ENCODE measurements at places on chromosomes 5 and 9. TPM values are rescaled to one million over a fixed set of nuclear protein-coding genes. Genes with fewer than 3 reads are reported as not detected.

DNA sequence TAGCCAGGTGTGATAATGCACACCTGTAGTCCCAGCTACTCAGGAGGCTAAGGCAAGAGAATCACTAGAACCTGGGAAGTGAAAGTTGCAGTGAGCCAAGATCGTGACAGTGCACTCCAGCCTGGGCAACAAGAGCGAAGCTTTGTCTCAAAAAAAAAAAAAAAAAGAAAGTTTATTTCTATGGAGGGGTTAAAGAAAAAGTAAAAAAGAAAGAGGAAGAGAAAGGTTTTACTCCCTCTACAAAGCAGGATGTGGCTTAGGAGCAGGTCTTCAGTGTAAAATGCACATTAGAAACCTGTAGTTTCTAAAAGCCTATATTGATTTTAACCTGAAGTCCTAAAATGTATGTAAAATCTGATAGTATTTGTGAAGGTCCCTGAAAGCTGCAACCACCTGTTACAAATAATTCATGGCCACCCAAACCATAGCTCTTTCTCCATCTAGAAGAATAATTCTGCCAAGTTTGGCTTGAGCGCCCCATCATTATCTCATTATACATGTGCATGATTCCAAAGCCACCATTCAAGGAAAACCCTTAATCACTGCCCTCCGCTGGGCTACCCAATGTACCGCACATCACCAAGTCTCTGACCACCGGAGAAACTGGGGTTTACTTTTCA lies 3.4 kb downstream of the FNBP1 start:
- no peak for DNase-seq

DNA sequence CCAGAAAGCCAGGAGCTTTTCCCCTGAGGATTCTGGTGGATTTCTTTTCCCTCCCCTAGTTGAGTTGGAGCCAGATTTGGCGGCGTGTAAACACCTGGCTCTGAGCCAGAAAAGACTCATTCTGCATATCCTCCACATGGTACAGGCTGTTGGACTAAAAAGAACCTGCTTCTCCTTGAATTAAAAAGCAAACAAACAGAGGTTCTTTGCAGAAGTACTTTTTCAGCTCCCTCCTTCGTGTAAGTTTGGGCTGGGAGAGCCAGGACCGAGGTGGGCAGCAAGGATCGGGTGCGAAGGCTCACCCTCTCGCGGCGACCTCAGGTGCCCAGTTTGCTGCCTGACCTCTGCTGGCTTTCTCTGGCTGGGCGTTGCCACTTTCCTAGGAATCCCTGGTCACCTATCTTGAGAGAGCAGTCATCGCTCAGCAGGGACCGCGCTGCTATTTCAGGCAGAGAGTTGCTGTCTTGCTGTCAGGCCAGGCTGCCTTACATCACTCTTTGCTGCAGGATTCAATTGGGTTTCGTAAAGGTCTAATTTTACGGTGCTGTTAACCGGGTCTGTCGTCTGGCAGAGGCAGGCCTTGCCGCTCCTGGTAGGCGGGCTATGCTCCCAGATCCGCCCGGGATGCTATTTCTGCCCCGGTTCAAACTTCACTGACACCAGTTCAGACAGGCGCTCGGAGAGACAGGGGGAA lies 3.2 kb downstream of the PAPPA start:
- peak; percentile 63 for DNase-seq

Gene REEP2
- 4.4 TPM for total RNA-seq

DNA sequence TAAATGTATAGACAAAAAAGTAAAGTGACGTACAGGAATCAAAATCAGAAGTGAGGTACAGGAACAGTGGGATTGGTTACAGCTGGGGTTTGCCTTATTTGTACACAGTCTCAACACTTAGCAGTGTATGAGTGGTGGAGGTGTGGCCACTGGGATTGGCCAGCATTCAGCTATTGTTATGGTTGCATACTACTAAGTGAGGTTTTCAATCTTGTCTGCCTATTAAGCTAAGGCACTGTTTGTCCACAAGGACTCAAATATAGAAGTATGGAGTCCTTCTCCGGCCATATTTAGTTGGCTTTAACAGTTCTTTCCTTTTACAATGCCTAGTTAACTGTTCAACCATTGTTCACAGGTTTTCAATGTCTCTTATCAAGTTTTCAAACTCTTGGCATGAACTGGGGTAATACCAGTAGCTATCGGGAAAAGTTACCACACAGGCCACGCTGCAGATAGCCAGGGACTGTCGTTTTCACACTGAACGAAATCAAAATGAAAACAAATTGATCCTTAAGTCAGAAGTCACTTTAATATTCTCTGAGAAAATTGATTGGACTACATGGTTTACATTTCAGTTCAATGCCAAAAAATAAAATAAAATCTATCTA lies 176.0 kb upstream of the FREM1 start:
- DNase-seq: peak; percentile 70

DNA sequence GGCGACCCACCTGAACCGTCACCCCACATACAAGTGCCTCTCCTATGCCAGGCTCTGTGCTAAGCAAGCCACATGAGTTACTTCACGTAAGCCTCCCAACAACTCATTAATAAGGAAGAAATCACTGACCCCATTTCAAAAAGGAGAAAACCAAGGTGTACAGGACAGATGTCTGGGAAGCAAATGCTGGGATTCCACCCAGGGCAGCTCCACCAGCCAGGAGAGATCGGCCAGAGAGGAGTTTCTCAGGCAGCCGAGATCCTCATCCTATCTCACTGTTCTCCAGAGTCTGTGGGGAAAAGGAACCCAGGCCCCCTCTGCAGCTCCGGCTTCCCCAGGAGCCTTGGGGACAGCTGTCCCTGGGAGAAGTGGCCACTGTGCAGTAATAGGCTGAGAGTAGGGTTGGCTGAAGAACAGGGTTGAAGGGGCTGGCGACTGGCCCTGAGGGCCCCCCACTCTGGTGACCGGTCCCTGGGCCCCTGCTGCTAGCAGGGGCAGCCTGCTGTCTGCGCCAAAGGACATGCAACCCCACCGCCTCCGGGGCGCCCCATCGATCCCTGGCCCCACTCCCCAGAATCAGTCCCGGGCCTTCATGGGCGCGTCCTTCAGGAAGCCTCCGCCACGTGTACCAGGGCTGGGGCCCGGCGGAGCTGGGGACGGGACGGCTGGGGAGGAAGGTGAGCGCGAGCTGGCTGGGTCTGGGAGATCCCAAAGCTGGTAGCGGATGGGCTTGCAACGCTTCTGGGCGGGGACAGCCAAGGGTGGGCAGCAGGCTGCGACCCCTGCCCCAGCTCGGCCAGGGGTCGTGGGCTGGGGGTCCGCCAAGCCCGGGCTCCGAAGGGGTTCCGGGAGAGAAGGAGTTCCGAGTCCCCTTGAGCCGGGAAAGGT lies 44.1 kb upstream of the STXBP1 start:
- DNase-seq: no peak

Gene ANGPTL2
- 24.5 TPM for total RNA-seq

Gene HAVCR2
- total RNA-seq: 0.42 TPM

Gene ENHO
- not detected for total RNA-seq

DNA sequence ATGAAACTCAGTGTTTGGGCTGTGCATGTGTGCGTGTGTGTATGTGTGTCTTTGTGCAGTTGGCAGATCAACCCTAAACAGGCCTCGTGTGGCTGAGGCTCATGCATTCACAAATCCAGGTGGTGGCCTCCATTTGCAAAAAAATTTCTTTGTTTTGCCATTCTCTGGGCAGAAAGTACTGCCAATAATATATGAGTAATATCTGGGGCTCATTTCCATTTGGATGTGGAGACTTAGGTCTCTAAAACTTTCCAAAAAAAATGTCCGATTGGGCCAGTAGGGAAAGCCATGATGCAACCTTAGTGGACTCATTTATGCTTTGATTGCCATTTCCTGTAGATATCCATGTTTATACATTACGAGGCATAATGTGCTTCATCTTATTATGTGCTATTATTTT lies 77.9 kb upstream of the RPS23 start:
- peak; percentile 21 for DNase-seq

DNA sequence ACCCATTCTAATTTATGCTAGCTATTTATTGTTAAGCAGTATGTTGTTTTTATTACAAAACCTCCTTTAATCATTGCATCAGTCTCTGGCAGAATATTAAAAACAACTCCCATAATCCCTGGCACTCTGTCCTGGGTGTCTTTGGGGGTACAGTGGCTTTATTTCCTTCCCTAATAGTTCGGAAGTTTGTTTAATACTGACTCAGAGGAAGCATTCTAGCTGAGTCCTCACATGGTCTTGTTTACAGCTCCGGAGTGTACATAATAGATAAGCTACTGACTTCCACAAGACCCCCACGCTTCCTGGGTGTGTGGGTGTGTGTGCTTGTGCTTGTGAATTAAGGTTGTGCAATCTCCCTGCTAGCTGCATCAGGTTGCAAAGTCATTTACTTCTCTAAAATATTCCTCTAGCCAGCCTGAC lies 149.8 kb upstream of the CDKN2B start:
- peak; percentile 59 for DNase-seq

Gene SLC36A3
- not detected for total RNA-seq

DNA sequence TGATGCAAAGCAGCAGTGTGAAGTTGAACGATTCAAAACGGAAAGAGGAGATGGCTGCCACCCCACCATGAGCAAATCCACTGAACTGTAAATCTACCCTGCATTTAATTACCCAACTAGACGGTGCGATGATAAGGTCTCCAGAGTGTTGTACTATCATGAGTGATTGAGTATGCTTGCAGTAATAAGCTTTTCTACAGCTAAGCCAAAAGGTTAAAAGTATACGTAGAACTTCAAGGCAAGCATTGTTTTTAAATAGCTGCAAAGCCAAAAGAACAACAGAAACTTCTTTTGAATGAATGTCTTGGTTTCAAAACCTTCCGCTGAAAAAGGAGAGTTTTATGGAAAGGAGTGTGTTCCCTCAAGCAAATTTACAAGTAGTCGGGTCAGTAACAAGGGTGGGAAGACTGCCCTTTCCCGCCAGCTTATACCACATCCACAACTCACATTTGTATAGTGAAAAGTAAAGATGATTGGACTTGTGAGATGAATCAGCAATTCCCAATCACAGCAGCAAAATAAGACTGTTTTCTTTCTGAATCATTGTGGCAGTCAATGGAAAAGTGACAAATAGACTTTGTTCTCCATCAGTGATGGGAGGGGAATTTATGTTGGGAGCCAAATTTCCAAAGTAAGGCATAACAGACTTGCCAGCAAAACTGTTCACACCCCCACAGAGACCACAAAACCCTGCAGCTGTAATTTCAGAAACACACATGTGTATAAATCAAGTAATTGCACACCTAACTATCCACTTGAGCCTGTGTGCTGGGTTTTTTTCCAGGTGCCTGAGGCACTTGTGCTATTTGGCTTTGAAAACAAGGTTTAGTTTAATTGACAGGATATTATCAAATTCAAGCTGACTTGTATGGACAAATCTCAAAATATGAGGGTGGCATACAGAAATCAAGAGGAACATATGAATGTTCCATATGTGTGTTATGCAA lies 407.7 kb upstream of the GRAMD2B start:
- peak; percentile 18 for DNase-seq

- DNase-seq: no peak
Measured at GRCh38 chr5:55471468-55471867, 63.3 kb downstream of the PLPP1 start.

DNA sequence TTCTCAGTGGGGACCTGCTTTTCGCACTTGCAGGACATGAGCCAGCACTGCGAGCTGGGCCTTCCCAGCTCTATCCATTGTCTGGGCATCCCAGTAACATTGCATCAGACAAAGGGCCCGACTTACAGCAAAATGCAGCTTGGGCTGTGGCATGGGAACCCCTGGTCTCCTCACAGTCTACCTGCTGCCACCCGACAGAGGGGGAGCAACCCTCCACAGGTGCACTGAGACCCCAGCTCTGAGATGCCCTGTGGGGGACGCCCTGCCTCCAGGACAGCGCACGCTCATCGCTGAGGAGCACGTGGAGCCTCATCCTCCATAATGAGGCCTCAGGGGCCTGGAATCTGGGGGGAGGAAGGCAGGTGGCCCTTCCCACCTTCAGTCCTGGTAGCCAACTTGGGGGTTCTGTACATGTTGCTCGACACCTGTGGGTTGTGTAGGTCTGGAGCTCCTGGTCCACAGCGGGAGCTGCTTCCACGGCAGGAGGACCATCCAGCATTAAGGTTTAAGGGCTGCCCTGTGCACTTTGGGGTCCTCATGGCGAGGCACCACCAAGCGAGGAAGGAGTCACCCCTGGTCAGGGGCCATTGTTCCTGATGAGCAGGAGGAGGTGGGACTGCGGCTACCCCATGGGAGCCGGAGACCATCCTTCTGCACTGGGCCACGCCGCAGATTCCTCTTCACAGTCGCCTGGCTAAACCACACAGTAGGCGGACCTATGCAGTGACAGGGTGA lies 376.5 kb upstream of the IRX1 start:
- DNase-seq: no peak

- no peak for DNase-seq
Measured at GRCh38 chr9:127123064-127123890, 842 bp upstream of the ANGPTL2 start.

DNA sequence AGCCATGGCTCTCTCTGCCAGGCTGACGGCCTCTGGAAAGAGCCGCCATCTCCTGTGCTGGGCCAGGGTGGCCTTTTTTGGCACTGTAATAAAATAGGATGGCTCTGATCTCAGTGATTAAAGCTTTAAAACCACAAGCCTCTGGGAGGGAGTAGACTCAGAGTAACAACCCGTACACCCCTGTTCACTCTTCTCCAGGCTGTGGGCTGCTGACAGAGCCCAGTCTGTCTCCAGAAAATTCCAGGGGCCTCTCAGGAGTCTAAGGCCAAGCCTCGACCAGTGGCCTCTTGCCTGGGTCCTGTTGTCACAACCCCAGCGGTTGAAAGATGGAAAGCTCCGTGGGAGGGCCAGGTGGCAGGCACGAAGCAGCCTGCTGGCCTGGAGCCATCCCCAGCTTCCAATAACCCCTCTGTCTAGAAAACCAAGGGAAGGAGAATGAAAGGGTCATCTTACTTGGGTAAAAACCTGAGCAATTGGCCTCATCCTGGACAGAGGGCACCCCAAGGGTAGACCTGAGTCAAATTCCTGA lies 286.7 kb upstream of the ZNF462 start:
- DNase-seq: no peak

DNA sequence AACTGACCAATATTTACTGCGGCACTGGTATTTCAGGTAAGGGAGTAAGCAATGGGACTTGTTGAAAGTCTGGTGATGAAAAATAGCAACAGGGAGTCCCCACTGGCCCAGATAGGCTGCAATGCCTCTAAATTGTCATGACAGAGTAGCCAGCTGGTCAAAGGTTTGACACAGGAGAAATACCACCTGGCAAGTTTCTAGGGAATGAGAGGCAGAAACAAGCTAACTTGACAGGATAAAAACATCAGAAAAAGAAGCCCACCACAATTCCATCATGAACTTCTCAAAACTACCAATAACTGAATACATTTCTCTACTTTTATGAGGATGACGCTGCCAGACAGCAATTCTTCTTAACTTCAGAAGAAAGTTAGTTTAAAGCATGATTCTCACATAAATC lies 99.8 kb downstream of the STRBP start:
- DNase-seq: no peak

DNA sequence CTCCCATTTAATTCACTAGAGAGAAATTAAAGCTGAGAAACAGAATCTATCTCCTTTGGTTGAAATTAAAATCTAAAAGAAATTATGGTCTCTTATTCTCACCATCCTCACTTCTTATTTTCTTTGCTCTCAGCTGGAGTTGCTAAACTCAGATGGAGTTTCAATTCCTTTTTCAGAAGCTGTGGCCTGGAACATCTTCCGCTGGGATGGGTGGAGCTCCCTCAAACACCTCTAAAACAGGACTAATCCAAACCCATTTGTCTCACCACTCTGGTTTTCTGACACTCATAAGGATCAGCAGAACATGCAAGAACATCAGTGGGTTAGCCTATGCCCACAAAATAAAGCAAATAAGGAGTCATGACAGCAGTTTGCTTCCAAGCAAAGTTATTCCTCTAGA lies 39.6 kb upstream of the CEP78 start:
- DNase-seq: no peak

Gene LEAP2
- total RNA-seq: 0.99 TPM
